BJ (cell line): ENCODE measurements at places on chromosomes 2 and 18.

GRCh38 chr2:237998530-237998929 lies 31.7 kb downstream of the UBE2F start:
- DNase-seq = no peak

DNA sequence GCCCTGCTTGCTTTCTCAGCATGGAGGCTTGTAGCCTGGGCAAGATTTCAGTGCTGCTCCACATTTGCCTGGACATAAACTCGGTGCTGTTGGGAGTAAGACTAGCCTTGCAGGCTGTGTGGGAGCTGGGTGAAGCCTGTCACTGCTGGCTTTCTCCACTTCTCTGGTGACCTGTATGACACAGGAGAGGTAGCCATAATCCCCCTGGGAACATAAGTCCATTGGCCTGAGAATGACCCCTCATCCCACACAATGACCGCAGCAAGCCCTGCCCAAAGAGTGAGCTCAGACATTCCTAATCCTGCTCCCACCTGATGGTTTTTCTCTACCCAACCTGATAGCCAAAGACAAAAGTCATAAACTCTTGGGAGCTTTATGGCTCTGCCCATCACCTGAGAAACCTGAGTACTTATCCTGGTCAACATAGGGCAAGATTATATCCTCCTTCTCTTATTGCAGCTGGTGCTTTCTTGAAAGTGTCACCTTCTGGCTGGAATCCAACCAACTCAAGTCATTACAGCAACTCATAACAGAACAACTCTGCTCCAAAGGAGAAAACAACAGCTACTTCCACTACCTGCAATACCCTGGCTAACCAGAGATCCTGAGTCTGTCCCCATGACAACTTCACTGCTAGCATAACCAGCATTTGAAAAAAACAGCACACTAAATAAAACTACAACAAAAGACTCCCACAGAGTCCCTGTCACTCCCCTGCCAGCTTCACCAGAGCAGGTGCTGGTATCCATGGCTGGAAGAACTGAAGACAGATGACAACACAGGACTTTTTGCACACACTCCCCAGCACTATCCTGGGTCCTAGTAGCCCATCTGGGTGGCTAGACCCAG lies 834.4 kb upstream of the DDX18 start:
- no peak for DNase-seq

- no peak for DNase-seq
These were observed 105.9 kb upstream of the FZD5 start for GRCh38 chr2:207875473-207876212.

DNA sequence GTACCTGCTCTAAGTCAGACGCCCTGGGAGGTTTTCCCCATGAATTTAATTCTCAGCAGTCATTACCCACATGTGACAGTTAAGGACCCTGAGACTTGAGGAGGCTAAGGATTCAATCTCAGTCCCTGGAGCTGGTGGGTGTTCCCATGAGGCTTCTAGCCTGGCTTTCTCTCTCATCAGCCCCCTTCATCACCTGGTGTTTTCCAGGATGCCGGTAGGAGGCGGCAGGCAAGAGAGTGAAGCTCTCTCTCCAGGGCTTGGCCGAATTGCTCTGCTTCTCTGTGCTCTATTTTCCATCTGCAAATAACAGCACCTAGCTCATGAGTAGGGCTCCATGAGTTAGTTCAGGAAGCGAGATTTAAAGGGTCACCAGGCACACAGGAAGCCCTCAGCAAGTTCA lies 241.9 kb downstream of the PTPRM start:
- DNase-seq = no peak

DNA sequence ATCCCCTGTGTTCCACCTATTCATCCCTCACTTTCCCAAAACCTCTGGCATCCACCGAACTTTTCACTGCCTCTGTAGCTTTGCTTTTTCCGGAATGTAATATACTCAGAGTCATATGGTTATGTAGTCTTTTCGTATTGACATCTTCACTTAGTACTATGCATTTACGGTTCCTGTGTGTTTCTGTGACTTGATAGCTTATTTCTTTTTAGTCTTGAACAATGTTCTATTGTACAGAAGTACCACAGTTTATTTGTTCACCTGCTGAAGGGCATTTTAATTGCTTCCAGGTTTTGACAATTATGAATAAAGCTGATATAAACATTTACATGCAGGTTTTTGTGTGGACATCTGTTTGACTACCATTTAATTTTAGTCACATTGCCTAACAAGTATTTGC lies 154.7 kb upstream of the DOK6 start:
- no peak for DNase-seq

DNA sequence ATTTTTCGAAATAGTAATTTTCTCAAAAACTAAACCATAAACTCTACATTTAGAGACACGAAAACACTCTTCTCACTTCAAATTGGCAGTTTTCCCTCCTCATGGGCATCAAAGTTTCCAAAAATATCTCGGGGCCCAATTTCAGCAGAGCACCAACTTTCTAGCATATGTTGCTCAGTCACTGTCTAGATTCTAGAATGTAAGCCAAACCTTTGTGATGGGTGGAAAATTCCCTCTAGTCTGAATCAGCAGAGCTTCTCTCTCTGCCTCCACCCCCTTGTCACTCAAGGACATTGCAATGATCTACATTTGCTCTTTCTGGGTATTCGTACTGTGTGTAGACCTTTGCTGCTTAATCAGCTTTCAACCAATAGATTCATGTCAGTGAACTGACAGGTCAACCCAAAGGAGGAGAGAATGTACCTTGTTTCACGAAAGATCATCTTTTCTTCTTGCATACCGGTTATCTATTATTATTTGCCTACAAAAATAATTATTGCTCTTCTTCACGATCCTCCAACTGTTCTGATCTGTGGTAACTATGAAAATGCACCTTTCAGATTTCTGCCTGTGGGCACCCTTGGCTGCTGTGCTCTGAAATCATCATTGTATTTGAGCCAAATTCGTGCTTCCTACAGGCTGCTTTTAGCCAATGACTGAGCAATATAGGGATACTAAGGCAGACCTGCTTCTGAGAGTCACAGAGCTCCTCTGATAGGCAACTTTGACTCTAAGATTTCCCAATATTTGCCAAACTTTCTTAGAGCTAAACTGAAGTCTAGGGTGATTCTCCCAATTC lies 38.7 kb upstream of the GLS start:
- DNase-seq = no peak

GRCh38 chr2:121284463-121285449 lies at the start of gene TFCP2L1:
TSS of gene TFCP2L1 (minus strand) at chr2:121285202. CDS start at chr2:121285109, 93 bp downstream.
- DNase-seq = no peak

- DNase-seq = no peak
These were observed 539 bp downstream of the LAPTM4A start for GRCh38 chr2:20050646-20051531.

GRCh38 chr2:108998911-108999310 lies 9.9 kb upstream of the EDAR start:
- no peak for DNase-seq

GRCh38 chr18:31399306-31400032 lies 22.9 kb downstream of the DSG4 start:
- DNase-seq = no peak

GRCh38 chr2:15984368-15985255 lies 44.3 kb downstream of the MYCN start:
- no peak for DNase-seq

DNA sequence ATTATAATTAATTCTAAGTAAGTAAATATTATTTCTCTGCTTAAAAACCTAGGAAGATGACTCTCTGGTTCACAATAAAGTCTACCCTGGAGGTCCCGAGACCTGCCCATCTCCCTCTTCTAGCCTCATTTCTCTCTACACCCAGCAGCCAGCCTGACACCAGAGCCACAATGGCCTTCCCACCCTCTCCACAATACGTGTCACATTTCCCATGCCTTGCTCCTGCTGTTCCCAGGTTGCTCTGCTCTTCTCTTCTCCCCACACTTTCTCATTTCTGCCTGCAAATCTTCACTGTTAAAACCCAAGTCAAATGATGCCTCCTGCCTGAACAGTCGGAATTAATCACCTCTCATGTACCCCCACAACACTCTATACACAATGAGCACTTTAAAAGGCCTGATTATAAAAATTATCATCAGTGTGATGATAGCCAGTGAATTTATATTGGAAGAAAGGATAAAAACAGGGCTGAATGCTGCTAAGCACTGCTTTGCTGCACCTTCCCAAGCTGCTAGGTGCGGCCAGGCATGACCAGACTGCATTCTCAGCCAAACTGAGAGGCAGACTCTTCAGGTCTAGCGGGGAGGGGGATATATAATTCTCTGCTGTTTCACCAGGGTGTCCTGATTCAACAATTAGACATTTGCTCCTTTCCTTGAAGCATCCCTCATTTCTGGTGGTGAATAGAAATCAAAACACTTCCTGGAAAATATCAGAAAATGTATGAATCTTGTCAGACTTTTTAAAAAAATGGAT lies 160.6 kb downstream of the DTNA start:
- DNase-seq = no peak

GRCh38 chr2:229784791-229785190 lies 70.4 kb upstream of the DNER start:
- no peak for DNase-seq

- no peak for DNase-seq
These were observed 95.6 kb downstream of the DYM start for GRCh38 chr18:49364821-49365220.

DNA sequence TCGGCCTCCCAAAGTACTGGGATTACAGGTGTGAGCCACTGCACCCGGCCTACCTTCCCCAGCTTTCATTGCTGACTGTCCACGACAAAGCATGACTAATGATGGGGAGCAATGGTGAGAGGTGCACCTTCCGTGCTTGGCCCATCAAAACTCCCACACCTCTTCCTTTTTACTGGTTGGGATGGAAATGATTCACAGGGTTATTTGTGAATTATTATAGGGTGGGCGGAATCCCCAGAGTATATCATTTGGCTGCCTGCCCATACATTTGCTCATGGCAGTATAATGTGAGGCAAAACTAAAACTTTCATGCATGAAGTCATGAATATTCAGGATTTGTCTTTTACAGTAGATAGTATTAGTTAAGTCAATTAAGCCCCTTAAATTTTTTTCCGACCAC lies 334.2 kb upstream of the NETO1 start:
- DNase-seq = no peak

DNA sequence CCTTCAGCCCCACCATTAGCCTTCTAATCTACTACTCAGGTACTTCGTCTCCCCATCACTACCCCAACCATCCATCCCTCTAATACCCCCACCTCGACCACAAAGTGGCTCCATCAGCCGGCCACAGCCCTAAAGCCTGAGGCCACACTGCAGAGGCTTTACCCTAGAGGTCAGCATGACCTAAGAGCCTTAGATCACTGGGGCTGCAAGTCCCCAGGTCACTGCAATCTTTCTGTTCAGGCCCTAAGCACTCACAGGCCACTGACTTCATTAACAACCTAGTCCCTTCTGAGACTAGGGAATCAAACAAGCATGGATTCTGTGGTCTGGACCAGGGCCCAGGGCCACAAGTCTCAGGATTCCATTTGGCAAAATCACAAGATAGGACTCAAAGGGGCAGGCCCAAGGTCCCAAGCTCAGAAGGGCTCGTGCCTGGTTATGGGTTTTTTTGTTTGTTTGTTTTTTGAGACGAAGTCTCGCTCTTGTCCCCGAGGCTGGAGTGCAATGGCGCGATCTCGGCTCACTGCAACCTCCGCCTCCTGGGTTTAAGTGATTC lies 37.0 kb upstream of the PKDCC start:
- DNase-seq = peak; percentile 15

- no peak for DNase-seq
These were observed 641.7 kb upstream of the NRXN1 start for GRCh38 chr2:51673628-51674027.
